ENCODE measurements at places on chromosomes 5 and 9.

GRCh38 chr5:13860146-13860545, 84.3 kb downstream of the DNAH5 start:
- DNase-seq = no peak

DNA sequence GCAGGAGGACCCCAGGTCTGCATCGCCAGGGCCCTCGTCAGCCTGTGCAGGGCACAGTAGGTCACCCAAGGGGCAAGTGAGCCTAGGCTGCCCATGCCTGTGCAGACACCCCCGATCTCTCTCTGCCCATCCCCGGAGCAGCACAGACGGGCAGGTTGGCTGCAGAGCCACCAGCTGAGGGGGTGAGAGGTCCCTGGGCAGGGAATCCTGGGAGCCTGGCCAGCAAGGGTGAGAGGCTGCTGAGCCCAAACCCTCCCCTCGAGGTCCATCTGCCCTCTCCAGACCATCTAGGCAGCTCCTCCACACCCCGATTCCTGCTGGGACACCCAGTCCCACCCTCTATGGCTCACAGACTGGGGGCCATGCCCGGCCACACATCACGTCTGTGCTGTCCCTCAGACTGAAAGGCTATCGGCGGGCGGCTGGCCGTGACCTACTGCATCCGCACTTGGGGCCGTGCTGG, 2.8 kb upstream of the DPP7 start:
- no peak for DNase-seq

GRCh38 chr9:137221506-137222111, 431 bp downstream of the RNF208 start:
- no peak for DNase-seq

- no peak for DNase-seq
Observed at GRCh38 chr5:94093300-94093699, 351.9 kb upstream of the POU5F2 start.

GRCh38 chr5:37121465-37121864, 127.7 kb downstream of the CPLANE1 start:
- DNase-seq = no peak

DNA sequence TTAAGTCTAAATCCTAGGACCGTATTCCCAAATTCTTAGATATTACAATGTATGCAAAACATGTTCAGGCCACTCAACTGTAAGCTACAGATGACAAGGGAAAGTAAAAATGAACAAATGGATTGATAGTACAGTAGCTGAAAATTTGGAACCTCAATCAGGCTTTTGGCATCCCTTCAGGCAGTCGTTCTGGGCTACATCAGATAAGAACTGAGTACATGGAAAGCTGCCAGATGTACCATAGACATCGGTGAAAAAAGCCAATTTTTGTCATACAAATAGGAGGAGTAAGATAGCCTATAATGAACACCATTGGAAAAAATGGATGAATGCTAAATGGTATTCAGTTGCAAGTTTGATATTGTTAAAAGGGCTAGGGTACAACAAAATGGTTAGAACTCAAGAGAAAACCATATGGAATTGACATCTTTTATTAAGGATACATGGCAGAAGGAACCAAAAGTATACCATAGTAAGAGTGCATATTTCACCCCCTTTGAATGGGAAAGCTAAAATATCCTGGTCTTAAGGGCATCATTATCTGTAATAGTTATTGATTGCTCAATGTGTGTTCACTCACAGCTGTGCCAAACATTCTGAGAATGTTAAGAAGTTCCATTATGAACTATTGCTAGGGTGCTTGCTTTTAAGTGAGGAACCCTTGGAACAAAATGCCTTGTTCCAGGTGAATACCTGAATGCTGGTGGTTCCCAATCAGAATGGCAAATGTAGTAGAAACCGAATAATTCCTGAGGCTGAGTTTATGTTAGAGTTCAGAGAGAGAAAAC, 86.4 kb downstream of the NR3C1 start:
- peak; percentile 11 for DNase-seq
